Skeletal muscle cell (primary cell): ENCODE measurements at places on chromosomes 5 and 9.

GRCh38 chr5:90985341-90985740 is 397.8 kb downstream of the ARRDC3 start:
- no peak for DNase-seq

DNA sequence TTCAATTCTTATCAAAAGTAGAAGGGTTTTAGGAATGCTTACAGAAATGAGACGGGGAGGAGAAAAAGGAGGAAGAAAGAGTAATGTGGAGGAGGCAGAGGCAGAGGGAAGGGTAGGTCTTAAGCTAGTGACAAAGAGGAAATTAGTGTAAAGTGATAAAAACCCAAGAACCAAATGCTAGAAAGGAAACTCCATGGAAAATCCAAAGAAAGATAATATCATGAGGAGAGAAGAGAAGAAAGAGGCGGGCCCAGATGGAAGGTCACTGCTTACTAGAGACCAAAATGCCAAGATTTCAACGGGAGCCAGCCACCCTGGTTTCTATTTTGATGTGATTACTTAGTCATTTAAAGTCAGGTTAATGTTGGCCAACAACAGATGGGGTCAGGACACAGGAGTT is 68.6 kb upstream of the IL12B start:
- DNase-seq, result no peak

DNA sequence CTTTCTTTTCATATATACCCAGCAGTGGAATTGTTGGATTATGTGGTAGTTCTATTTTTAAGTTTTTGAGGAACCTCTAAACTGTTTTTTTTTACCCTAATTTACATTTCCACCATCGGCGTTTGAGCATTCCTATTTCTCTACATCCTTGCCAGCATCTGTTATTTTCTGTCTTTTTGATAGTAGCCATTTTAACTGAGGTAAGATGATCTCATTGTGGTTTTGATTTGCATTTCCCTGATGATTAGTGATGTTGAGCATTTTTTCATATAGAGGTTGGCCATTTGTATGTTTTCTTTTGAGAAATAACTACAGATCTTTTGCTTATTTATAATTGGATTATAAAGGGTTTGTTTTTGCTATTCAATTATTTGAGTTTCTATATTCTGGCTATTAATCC is 71.7 kb upstream of the TNC start:
- DNase-seq, result no peak

GRCh38 chr9:82382887-82383616 is 394.5 kb downstream of the SPATA31D1 start:
- no peak for DNase-seq

GRCh38 chr9:19641046-19641445 is 147.8 kb downstream of the SLC24A2 start:
- no peak for DNase-seq

DNA sequence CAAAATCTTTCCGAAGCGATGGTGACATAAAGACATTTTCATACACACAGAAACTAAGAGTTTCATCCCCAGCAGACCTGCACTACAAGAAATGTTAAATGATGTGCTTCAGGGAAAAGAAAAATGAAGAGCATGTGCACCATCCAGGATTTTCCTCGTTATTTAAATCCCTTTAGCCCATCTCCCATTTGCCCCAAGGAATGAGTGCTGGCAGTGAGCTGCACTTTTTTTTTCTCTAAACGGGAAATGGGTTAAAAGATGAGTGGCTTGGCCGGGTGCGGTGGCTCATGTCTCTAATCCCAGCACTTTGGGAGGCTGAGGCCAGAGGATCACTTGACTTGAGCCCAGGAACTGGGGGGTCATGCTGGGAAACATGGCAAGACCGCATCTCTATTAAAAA is 6.8 kb upstream of the LRRC14B start:
- no peak for DNase-seq

- peak; percentile 83 for DNase-seq
Observed at GRCh38 chr5:124061663-124062062, 549.7 kb downstream of the CSNK1G3 start.

GRCh38 chr5:6859951-6860638 is 146.9 kb downstream of the TENT4A start:
- no peak for DNase-seq

- no peak for DNase-seq
Observed at GRCh38 chr5:128021411-128021810, 62.2 kb upstream of the SLC12A2 start.

DNA sequence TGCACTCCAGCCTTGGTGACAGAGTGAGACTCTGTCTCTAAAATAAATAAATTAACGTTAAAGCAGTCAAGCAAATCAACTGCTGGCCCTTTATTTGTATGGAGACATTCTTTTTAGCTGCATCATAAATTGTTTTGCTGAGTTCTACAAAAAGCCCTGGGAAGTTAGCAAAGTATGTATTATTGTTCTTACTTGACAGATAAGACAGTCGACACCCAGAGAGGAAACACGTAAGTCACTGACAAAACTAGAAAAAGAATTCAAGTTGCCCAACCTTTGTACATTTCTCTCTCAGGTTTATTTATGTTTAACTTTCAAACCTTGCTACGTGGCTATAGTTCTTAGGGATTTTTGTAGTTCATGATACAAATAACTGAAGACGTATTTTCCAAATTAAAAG is 40.4 kb upstream of the MACIR start:
- no peak for DNase-seq

GRCh38 chr9:26054600-26055520 is 376.6 kb upstream of the TUSC1 start:
- peak; percentile 2 for DNase-seq
